ENCODE measurements at places on chromosomes 6 and 20.
A peak's percentile ranks its signal among the peaks of the same experiment; 100 is the strongest.

GRCh38 chr6:56250266-56250665 lies 2.9 kb upstream of the COL21A1 start:
- DNase-seq: peak; percentile 32

DNA sequence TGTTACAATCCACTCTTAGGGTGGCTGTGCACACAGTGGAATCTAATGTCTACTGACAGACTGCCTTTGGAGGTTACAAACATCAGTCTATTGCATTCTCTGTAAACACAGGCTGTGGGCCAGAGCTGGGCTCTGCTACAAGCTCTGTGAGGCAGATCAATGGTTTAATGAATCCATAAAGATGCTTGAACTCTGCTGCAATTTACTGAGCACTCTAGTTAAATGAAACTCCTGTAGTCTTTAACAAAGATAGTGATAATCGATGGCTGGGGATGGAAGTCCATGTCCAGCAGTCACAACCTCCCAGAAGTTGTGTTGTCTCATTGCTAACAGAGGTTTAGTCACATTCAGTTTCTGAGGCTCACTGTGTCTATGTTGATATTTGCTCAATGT lies 50.5 kb downstream of the SOBP start:
- DNase-seq: peak; percentile 54

GRCh38 chr20:53959911-53960578 lies 110.3 kb downstream of the BCAS1 start:
- peak; percentile 86 for DNase-seq

DNA sequence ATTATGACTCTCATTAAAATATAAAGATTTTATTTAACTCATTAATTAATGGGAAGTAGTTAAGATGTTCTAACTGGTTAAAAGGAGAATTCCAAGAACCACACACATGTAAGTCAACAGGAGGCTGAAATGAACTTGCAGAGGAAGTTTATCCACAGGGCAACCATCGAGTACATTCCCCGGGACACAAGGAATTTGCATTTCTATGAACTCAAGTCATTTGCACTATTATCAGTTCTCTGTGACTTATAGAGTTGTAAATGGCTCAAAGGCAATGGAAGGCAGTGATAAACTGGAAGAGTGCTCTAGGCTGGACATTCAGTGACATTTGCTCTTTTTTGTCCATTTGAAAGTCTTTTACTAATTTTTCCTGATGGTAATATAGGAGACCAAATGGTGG lies 97.4 kb downstream of the SNX5 start:
- DNase-seq: no peak

DNA sequence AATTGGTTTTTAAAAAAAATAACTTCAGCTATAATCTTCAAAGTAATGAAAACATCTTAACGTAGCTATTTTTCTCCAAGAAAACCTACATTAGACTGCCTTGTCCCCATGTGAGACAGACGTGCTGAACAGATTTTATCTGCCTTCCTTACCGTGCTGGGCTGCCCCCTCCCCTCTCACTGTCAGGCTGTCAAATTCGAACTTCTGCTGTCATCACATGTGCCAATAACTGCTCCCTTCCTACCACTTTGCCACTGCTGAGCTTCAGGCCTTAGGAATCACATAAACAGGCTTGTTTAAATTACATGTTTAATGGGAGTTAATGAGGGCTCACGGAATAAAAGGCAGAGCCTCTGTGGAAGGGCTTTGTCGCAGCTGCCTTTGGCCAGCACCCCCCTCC lies 77.0 kb upstream of the NHSL1 start:
- DNase-seq: no peak

DNA sequence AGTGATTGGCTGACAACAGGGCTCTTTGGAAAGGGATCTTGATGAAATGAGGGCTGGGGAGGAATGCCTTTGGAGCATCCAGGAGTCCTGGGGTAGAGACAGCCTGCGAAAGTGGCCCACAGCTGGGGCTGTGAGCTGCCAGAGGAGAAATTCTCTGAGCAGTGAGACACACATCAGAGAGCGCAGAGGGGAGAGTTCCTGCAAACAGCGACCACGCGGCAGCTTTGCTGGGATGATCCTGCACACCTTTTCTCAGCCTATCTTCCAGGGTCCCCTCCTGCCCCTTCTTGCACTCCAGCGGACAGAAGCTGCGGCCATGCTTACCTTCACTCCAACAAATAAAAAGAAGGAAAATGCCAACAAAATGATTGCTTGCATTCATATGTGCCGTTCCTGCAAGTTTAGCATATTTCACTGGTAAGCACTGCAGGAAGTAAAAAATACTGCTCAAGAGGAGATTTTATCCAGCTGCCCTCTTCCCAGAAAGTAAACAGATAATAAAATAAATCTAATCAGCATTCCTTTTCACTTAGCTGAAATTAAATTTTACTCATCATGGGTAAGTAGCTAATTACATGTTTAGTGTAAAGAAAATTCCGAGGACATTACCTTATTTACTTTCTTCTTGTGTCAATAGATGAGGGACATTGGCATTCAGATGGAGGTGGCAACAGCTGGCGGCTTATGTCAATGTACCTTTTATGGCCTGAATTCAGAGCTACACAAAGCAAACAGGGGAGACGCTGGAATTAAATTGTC lies 339.9 kb upstream of the ARID1B start:
- no peak for DNase-seq

GRCh38 chr6:12001004-12001705 lies 11.0 kb upstream of the HIVEP1 start:
- peak; percentile 76 for DNase-seq

DNA sequence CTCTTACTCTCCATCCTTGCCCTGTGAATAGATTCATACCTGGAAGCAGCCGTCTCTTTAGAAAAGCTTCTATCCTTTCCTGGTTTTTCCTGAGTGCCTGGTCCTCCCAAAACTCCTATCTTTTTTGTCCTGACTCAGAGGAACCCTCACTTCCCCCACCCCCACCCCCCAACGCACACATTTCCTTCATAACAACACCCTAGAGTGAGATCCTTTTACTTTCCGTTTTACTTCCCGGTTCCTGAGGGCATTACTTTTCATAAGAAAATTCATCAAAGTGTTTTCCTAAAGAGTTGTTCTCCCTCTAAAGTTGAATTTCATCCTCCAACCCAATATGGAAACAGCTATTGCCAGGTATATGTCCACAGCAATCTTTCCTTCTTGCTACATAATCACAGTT lies 327.0 kb downstream of the NRN1 start:
- no peak for DNase-seq

DNA sequence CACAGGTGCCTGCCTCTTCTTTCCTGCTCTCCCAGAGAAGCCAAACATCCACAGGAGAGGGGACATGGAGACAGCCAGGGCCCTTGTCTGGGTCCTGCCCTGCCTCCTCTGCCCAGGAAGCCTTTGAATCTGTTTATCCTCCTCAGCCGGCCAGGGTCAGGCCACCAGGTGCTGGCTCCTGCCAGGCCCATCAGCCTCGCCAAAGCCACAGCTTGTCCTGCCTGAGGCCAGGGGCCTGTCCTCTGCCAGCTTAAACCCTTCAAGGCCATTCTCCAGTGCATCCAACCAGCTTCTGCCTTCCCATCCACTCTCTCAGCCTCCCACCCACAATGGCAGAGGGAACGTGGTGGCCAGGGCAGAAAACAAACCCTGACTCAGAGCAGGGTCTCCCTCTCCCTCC lies 254.6 kb downstream of the ANKRD60 start:
- DNase-seq: no peak

DNA sequence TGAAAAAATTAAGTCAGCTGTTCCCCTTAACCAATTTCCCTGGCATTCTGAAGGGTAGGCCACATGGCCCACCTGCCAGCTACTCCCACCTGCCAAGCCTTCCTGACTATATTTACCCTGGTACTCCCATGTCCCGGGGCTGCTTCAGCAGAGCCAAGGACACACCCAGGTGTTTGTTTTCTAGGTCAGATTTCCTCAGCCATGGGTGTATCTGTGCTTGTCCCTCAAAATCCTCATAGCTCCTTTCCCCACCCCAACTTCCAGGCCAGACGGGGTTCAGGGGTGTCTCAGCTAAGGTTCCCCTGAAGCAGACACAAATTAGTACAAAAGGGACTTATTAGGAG lies 139.4 kb upstream of the CDYL start:
- DNase-seq: no peak

GRCh38 chr6:131062241-131063027 lies 611 bp downstream of the EPB41L2 start:
- no peak for DNase-seq

- peak; percentile 80 for DNase-seq
Measured at GRCh38 chr6:167748046-167748445, 78.7 kb upstream of the AFDN start.

GRCh38 chr20:44154521-44155001 lies 32.4 kb downstream of the JPH2 start:
- DNase-seq: no peak

- no peak for DNase-seq
Measured at GRCh38 chr6:111874025-111874415, 768 bp upstream of the FYN start.

- DNase-seq: peak; percentile 81
Measured at GRCh38 chr6:134420614-134421181, 102.8 kb upstream of the SGK1 start.

GRCh38 chr6:95578106-95578410 lies 723 bp downstream of the MANEA start:
- DNase-seq: no peak

GRCh38 chr6:28871335-28872156 lies 52.2 kb downstream of the TRIM27 start:
- no peak for DNase-seq

- DNase-seq: no peak
Measured at GRCh38 chr20:61975407-61976129, 90.1 kb downstream of the TAF4 start.

DNA sequence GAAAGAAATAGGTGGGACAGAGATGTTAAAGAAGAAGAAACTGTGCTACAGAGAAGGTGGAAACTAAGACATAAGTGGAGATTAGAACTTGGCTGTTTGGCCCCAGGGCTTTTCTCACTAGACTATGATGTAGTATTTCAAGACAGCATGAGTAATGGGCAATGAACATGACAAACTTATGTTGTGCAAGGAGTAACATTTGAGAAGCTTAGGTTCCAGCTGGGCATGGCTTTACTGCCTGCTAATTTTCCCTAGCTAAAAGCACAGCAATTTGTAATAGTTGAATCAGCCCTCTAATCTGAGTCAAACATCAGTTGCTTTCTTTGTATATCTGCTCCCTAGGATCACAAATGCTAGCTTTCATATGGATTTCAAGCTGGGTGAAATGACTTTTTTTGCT lies 294.3 kb upstream of the BMP2 start:
- DNase-seq: peak; percentile 88

GRCh38 chr6:116258520-116258919 lies 4.6 kb upstream of the TSPYL4 start:
- no peak for DNase-seq

DNA sequence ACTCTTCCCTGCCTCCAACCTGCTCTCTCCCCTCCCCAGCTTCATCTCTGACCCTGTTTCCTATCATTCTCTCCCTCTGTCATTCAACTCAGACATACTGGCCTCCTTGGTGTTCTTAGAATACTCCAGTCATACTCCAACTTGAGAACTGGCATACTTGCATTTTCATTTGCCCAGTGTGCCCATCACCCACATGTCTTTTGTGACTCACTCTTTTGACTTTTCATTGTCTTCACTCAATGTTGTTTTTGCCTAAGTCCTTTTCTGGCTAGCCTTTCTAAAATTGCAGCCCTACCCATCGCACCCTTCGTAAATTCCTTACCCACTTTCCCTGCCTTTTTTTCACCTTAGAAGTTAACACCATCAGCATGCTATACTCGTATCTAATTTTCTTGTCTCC lies 77.0 kb upstream of the CD2AP start:
- DNase-seq: peak; percentile 82

DNA sequence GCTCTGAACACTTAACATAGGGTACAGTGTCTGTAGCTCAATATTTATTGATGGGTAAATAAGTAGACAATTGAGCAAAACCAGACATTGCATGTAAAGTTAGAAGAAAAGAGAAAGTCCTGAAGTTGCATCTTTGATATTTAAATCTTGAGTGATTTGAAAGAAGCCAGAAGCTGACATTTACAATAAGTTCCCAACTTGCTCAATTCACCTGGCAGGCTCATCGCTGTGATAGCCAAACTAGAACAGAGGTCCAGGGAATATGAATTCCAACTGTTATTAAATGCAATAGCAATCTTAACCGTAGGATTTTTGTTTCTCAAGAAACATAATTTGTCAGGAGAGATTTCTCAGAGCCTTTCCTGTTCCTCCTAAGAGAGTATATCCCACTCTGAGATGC lies 65.9 kb upstream of the EDN1 start:
- no peak for DNase-seq

DNA sequence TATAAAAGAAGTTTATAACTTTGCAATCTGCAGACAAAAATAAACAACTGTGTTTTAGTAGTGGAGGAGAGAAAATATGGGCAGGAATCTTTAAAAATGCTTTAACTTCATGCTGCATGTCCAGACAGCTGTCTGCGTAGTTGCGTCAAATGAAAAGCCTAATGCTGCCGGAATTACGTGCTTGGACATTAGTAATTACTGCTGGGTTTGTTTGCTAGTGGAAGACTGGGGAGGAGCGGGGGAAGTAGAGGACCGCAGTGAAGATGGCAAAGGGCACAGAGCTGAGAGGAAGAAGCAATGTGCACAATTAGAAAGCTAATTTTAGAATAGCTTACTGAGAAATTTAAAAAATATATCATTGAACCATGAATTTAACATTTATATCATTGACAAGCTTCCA lies 2.4 kb downstream of the SNAP25 start:
- no peak for DNase-seq

GRCh38 chr6:129314575-129314974 lies 395.4 kb downstream of the ARHGAP18 start:
- peak; percentile 84 for DNase-seq

DNA sequence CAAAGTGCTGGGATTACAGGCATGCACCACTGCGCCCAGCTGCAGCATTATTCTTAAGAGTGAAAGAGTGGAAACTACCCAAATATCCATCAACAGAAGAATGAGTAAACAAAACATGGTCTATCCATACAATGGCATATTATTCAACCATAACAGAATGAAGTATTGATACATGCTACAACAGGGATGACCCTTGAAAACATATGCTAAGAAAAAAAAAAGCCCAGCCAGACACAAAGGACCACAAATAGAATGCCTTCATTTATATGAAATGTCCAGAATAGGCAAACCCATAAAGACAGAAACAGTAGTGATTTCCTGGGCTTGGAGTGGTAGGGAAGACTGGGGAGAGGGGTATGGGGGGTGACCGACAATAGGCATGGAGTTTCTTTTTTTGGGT lies 7.1 kb downstream of the TUBB2B start:
- DNase-seq: no peak

Data from renal cortical epithelial cell (primary cell).